ENCODE measurements at places on chromosomes 2 and 18. TPM values are rescaled to one million over a fixed set of nuclear protein-coding genes. Genes with fewer than 3 reads are reported as not detected.
A peak's percentile ranks its signal among the peaks of the same experiment; 100 is the strongest.

SPC25 gene
- total RNA-seq, result 38.4 TPM

CNTNAP5 gene
- total RNA-seq, result not detected

SNED1 gene
- 3.8 TPM for total RNA-seq

DNA sequence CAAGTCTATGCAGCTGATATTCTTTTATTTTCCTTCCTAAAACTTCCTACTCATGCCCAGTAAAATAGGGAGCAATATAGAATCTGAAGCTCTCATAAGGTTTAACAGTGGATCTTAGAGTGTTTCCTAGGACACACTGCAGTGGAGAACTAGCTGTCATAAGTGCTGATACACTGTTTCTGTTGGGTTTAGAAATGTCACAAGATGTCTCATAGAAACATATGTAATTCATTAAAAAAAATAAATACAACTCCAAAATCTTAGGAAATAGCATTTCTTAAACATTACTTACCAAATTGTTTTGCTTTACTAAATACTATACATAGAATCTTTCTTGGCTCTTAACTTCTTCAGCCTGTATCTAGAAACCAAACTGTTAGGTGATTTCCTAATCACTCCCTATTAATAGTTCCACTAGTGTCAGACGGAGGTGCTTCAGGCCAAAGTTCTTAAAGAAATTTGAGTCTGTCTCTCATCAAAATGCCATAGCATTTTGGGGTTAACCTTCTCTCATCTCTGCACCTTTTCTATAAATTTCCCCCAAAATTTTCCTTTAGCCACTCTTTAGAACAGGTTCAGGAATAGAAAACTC lies 93.7 kb downstream of the CERKL start:
- DNase-seq, result no peak

DNA sequence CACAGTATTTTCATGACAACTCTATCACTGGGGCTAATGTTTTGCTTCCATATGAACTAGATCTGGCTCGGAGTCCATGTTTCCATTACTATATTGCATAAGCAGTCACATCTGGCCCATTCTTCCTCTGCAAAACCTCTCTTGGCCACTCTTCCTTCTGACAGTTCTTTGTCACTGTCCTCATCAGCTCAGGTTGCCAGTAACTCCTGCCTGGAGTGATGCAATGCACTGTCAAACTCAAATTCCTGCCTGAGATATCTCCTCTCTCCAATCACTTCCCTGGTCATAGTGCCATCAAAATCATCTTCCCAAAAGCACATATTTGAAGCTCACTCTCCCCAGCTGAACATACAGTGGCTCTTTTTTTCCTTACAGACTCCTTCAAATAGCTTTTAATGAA lies 66.1 kb downstream of the COLEC12 start:
- no peak for DNase-seq

GRCh38 chr2:148642891-148643416 lies 1.6 kb upstream of the EPC2 start:
- no peak for DNase-seq

GRCh38 chr18:13809043-13809430 lies 14.9 kb upstream of the MC5R start:
- DNase-seq, result no peak

- DNase-seq, result no peak
Measured at GRCh38 chr2:202765436-202765835, 106.1 kb downstream of the ICA1L start.

DNA sequence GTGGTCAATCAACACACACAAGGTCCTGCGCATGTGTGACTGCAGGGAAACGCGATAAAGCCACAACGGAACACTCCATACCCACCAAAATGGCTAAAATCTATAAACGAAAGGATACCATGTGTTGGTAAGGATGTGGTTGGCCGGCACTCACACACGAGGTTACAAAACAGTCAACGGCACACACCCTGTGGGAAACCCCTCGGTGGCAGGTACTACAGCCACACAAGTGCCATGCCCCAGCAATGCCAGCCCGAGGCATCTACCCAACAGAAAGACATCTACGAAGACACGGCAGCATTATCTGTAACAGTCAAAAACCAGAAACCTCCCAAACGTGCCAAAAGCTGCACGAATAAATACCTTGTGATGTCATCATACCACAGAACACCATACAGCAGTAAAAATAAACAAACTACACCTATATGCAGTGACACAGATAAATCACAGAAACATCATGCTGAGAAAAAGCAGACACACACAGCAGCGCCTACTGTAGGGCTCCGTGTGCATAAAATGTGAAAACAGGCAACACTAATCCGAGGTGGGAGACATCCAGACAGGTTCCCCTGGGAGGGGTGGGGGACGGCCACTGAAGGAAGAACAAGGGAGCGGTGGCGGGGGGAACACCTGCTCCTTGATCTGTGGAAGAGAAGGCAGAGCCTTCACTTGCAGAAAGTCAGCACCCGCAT lies 36.7 kb downstream of the HDAC4 start:
- DNase-seq, result peak; percentile 51

DNA sequence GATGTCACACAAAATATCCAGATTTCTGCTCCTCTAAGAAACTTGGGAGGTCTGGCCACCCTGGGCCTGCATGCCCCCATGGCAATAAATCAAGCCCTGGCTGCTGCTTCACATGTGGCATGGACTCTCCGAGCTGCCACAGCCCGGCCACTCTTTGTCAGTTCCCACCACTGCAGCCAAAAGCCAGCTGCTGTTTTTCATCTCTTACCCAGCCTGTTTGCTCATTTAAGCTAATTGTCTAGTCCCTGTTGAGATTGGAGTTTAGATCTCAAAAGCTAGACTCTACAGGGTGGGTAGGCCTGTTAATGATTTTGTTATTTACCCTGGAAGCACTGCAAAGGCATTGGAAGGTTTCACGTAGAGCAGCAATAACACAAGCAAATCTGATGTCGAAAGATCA lies 20.9 kb upstream of the ANXA4 start:
- DNase-seq, result no peak
